ENCODE measurements at places on chromosomes 1 and 21. TPM values are rescaled to one million over a fixed set of nuclear protein-coding genes. Genes with fewer than 3 reads are reported as not detected.

- no peak for DNase-seq
Measured at GRCh38 chr1:150874455-150875196, 1.8 kb downstream of the ARNT start.

LAD1 gene
- polyA plus RNA-seq: not detected

- no peak for DNase-seq
Measured at GRCh38 chr1:14759843-14760242, 161.4 kb downstream of the KAZN start.

GRCh38 chr1:114319418-114319817, 165.7 kb upstream of the SYT6 start:
- no peak for DNase-seq

DNA sequence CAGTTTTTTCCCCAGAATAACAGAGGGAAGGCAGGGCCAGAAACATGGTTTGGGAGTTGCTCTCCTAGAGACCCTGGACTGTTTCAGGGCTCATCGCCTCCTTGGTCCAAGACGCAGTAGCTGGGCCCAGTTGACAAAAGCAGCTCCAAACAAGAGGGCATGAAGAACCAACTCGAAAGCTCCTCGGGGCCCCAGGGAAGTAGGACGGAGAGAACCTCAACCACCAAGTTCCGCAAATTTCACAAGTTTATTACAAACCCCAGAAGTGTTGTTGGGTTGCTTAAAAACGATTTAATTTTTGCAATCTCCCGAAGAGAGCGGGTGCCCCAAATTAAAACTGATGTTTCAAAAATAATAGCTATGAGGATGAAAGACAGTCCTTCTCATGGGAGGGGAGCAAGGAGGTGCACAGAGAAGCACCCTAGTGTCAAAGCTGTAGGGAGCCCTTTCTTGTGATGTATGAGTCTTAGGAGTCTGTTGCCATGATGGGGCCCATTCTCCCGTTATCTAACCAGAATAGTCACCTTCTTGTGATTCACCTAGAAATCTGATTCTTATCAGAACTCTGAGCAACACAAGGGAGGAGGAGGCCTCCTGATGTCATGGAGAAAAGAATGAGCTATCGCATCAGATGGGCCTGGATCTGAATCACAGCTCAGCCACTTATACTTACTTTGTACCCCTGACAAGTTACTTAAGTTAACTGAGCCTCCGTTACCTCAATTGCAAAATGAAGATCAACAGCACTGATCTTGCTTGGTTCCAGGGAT, 165.7 kb upstream of the IRF2BP2 start:
- DNase-seq: no peak

ADAR gene
- polyA plus RNA-seq: 87.9 TPM

GRCh38 chr1:156281281-156281680, 1.3 kb downstream of the SMG5 start:
- peak; percentile 36 for DNase-seq

DSCAM gene
- polyA plus RNA-seq: not detected

TMEM269 gene
- 0.08 TPM for polyA plus RNA-seq

DNA sequence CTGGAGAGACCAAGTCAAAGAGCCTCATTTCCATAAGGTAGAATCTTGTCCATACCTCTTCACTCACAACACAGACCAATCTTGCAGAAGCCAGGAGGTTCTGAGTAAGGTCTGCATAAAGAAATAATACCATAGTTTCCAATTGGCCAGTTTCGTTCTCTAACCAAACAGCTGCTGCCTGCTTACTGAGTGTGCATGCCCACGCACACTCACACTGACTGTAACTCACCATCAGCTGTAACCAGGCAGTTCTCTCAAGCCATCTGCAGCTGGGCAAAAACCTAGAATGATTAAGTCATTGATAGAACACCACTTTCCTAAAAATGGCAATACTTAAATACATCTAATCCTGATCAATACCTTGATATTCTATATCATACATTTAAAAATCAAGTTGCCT, 106.6 kb upstream of the VAV3 start:
- DNase-seq: no peak

LMX1A gene
- polyA plus RNA-seq: not detected

DNA sequence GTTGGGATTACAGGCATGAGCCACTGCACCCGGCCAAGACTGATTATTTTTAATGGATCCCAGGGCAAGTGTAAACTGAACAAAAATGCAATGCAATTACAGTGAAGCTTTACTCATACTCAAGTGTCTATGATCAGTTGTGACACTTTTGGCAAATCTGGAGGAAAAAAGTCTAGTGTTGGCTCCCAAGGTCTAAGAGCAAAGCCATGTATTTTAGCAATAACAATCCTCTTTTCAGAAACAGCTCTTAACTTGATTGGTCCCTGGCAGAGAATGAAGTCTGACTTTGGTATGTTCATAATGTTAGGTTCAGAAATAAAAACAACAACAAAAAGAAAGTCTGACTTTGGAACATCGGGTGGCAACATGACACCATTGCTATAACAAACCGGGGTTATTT, 40.2 kb upstream of the C1orf53 start:
- no peak for DNase-seq

- no peak for DNase-seq
Measured at GRCh38 chr1:218592688-218593087, 247.6 kb downstream of the TGFB2 start.

DNA sequence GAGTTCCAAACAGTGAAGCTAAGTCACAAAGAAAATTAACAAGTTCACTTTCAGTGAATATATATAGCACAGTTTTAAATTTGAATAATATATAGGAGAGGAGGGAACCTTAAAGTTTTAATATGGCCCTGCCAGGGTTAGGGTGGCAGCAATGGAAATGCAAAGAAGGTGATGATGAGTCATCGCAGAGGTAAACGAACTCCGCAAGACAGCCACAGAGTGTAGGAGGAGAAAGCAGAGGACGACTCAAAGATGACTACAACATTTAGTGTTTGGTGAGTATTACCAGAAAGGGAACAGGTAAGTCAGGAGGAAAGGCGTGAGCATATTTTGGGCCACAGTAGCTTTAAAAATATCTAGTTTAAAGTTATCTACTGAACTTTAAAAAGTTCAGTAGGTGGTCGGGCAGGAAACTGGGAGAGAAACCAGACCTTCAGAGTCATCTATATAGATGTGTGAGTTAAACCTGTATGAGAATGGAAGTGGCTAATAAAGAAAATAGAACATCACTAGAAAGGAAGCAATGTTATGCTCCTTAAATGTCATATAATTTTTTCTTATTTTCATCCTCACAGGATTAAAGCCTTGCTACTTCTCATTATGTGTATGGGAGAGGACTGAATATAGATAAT, 75.7 kb downstream of the UCHL5 start:
- DNase-seq: no peak

- no peak for DNase-seq
Measured at GRCh38 chr1:203858055-203858454, 3.3 kb upstream of the SNRPE start.

DNA sequence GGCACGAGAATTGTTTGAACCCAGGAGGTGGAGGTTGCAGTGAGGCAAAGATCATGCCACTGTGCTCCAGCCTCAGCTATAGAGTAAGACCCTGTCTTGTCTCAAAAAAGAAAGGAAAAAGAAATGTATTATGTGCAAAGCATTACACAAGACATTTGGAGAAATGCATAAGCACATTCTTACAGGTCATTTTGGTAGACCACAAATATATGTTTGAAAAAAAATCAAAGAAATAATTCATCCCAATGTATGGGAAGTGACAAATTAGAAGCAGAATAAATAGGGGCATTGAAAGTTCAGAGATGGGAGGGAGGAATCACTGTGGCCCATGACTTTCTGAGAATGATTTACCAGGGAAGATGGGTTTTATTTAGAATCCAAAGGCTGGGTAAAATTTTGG, 283.5 kb upstream of the ADAMTS5 start:
- no peak for DNase-seq

SPRR3 gene
- not detected for polyA plus RNA-seq

DNA sequence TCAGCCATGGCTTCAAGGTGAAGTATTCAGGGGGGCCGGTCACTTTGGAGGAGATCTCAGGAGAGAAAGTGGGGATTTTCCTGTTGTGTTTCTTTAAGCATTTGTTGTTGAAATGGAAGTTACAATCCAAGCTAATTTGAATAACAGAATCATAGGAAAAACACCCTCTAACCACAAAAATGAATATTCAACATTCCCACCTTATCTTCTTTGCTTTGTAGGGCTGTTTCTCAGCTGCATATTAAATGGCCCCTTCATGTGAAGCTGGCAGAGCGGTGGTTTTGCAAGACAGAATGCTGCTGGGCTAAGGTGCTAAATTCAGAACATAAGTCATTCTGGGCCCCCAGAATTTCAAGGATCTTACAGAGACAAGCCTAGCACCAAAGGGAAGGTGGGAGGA, 279.0 kb downstream of the RRAGC start:
- no peak for DNase-seq

- no peak for DNase-seq
Measured at GRCh38 chr1:112879834-112880233, 76.2 kb downstream of the SLC16A1 start.

HMCN1 gene
- polyA plus RNA-seq: 59.5 TPM

MAP3K7CL gene
- polyA plus RNA-seq: 2.3 TPM

NAXE gene
- 68.5 TPM for polyA plus RNA-seq

GRCh38 chr1:6807782-6808181, 22.5 kb downstream of the CAMTA1 start:
- no peak for DNase-seq

- DNase-seq: no peak
Measured at GRCh38 chr21:16028941-16029464, 299.2 kb downstream of the USP25 start.

DNA sequence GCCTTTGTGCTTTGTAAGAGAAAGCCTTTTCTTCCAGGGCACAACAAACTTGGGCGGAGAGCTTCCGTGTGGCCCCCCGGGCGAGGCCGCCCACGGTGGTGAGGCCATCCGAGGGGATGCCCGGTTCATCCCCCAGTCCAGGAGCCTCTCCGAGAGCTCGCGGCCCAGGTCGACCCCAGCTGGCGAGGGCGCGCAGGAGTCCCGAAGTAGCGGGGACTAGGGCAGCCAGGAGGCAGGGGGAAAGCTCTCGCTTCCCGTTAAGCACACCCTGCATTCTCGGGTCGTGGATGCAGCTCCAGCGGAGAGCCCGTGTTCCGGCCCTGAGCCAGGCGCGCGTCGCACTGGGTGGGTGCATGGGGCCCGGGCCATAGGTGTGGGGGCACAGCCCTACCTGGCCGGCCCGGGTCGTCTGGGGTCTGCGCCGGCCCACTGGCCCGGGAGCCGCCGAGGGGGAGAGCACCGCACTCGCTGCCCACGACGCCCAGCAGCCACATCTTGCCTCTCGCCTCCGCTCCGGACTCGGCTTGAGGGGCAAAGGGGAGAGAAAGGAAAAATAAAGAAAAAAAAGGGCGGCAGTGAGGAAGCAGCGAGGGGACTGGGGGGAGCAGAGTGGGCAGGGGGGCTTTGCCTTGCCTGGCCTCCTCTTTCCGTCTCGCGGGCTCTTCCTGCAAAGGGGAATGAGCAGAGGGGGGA, 1.8 kb downstream of the RNF220 start:
- DNase-seq: peak; percentile 50

- no peak for DNase-seq
Measured at GRCh38 chr1:230288641-230289349, 137.3 kb downstream of the PGBD5 start.

DDAH1 gene
- 80.2 TPM for polyA plus RNA-seq

TMIGD3 gene
- not detected for polyA plus RNA-seq

DNA sequence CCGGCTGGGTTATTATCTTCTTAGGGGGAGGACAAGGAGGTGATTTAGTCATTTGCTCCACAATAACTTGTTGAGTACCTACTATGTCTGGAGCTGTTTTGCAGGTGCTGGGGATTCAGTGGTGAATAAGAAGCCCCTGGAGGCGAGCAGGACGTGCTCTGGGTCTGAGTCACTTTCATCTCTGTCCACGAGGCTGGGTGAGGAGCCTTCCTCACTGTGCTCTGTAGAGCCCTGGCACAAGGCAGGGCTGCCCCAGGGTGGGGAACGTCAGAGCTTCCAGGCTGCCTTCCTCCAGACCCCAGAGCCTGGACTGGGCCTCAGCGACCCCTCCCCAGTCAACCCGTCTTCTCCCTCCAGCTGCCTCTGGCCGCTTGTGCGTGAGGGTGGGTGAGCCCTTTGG, 2.5 kb upstream of the PADI6 start:
- DNase-seq: no peak

HAO2 gene
- polyA plus RNA-seq: not detected

- no peak for DNase-seq
Measured at GRCh38 chr1:52057255-52057654, 1.2 kb downstream of the BTF3L4 start.

LCE3D gene
- polyA plus RNA-seq: not detected

DNA sequence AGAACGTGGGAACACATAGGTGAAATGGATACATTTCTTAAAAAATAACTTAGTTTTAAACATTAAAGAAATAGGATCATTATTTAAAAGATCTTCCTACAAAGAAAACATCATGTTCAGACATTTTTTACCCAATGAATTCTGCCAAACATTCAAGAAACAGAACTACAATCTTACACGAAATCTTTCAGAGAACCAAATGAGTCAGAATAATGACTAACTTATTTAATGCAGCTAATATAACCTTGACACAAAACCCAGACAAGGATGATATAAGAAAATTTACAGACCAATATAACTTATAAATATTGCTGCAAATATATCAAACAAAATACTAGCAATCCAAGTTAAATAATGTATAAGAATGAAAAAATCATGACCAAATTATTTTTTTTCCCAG, 220.1 kb upstream of the KCNK2 start:
- no peak for DNase-seq

GRCh38 chr1:117120774-117121588, 568 bp downstream of the TRIM45 start:
- peak; percentile 17 for DNase-seq

MTX1 gene
- polyA plus RNA-seq: 79.1 TPM

ATAD3B gene
- polyA plus RNA-seq: 47.6 TPM

OPRD1 gene
- polyA plus RNA-seq: 0.07 TPM

UTS2 gene
- polyA plus RNA-seq: 0.13 TPM

- DNase-seq: no peak
Measured at GRCh38 chr1:156659661-156659987, 17.6 kb downstream of the NES start.
